ENCODE measurements at places on chromosomes 2 and 18.

GRCh38 chr2:206031950-206032567, 53.9 kb downstream of the INO80D start:
- no peak for DNase-seq

DNA sequence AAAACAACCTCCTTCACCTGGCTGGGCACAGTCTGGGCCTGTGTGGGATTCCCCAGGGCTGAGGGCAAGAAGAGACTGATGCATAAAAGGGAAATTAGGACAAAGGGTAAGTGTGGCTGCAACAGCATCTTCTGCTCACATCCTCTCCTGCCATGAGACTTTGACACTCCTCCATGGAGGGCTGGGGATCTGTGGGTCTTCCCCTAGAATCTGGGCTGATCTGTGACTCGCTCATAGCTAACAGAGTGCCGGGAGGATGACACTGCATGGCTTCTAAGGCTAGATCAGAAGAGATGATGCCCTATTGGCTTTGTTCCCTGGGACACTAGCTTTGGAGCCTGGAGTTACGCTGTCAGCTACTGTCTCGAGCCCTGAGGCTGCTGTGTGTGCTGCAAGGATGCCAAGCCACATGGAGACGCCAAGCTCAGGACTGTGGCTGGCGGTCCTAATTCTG, 24.3 kb downstream of the MOCOS start:
- DNase-seq, result no peak

DNA sequence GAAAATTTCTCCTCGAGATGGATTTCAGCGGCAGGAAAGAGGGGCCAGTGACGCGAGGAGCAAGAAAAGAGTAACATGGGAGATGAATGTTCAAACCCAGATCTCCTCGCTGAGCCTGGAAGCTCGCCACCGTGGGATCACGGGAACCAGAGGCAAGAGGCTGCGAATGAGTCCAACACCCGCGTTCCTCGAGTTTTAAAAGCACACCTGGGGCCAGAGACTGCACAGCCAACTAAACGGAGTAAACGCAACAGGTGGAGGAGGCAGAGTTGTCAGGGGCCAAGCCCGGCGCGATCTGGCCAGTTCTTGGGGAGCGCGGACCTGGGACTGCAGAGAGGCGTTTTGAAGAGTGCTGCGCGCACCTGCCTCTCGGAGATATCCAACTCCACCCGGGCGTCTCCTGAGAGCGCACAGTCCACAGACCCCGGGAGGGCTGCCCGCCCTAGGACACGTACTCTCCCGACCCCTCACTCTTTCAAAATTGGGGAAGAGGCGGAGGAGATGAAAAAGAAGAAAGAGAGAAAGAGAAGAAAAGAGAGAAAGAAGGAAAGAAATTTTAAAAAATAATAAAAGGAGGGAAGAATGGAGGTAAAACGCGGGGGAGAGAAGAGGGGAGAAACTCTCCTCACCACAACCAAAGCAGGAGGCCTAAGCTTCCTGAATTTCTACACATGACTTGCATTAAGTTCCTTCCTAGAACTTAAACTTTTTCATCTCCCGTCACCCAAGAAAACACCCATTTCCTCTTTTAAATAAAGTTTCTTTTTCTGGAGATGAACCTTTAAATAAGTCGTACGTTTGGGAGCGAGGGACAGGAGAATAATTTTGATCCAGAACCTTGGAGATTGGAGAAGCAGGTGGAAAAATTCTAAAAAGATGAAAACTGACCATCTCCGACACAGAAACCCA, 5.3 kb upstream of the PAX3 start:
- no peak for DNase-seq

- DNase-seq, result no peak
Observed at GRCh38 chr2:70477441-70477844, 76.2 kb downstream of the TGFA start.

DNA sequence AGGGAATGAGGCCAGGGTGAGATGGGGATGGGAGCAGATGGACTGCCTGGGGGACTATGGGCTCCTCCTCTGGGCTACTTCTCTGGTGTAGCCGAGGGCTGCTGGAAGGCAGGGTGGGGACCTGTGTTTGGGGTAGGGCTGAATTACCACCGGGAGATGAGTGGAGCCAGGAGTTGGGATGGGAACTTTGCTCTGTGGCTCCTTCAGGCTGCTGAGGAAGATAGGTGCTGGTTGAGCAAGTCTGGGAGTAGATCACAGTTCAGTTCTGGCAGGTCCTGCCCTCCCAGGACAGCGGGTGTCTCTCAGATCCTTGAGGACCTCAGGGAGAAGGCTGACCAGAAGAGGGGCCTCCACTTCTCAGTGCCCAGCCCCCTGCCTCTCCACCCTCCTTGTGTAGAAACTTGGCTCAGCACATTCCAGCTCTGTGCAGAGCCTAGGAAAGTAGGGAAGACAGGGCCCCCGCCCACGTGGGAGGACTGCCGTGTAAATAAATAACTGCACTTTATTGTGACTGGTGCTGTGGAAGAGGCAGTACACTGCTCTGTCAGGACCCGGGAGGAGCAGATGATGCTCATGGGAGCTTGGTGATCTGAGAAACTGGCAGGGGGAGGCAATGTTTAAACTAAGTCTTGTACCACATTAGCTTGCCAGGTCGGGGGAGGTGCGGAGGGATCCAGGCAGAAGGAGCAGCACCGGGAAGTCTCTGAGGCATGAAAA, 15.3 kb downstream of the TET3 start:
- DNase-seq, result no peak

GRCh38 chr2:240813231-240813921, 6.6 kb downstream of the KIF1A start:
- no peak for DNase-seq

GRCh38 chr18:32911660-32912284, 138.9 kb upstream of the KLHL14 start:
- no peak for DNase-seq
